Left ventricle myocardium superior (tissue), 1 donor: ENCODE measurements at places on chromosomes 2 and 18.

DNA sequence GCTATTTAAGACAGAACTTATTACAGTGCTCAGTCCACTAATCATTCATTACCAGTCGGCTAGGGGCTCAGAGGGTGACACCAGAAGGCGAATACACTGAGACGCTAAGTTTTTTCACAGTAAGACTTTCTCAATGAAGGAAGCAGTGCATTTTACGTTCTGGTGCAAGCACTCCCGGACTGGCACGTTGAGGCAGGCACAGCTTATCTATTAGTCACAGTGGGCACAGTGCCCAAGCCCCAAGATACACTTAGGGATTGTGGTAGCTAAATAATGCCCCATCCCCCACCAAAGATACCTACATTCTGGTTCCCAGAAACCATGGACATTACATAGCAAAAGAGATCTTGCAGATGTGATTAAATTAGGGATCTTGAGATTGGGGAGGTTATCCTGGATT, 32.6 kb upstream of the BCL11A start:
- no peak for DNase-seq

DNA sequence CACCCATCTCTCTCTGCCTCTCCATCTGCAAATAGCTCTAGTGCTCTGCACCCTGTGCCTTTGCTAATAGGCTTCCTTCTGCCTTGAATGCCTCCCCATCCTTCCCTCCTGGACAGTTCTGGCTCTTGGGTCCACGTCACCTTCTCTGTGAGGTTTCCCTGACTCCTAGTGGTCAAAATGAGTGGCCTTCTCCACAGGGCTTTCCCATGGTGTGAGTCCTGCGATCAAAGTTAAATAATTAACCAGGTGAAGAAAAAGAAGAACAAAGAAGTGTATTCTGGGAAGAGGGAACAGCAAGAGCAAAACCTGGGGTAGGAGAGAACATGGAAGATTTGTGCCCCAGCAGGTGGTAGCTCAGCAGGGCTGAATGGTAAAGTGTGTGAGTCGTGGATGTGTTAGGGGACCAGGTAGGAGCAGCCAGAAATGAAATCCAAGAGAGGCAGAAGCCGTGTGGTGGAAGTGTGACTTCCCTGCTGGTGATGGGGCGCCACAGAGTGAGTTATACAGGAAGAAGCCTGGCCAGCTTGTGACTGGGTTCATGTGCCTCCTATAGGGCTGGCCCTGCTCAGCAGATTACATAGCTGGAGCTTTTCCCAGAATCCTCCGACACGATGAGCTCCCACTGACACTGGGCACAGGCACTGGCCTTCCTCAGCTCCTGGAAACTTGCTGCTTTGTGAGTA, 93.8 kb upstream of the LDAH start:
- DNase-seq = no peak

GRCh38 chr2:9462313-9462712, 12.0 kb upstream of the IAH1 start:
- DNase-seq = no peak

DNA sequence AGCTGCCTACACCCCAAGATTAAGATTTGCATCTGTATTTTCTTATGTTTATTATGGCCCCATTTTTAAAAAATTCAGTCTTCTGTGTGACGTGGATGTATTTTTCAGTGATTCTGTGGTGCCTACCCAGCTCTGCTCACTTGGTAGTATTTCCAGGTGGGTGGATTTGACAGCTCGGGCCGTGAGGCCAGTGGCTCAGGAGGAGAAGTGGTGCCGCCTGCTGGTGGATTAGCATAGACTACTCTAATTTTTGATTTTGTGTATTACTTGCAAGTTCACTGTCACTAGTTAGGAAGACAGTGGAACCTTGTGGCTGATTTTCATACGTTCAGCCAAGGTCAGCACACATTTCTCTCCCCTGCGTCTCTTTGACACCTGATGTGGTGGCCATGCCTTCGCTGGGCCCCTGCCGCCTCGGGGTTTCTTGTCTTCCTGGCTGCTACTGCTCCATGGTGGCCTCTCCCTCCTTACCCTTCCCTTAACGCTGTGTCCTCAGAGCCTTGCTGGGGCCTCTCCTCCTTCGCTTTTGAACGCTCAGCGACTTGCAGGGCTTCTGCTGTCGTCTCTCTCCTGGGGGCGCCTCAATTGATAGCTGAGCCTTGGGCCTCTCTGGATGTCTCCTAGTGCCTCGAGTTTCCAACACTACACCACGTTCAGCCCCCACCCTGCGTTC, 89.4 kb downstream of the DGKD start:
- peak; percentile 80 for DNase-seq

DNA sequence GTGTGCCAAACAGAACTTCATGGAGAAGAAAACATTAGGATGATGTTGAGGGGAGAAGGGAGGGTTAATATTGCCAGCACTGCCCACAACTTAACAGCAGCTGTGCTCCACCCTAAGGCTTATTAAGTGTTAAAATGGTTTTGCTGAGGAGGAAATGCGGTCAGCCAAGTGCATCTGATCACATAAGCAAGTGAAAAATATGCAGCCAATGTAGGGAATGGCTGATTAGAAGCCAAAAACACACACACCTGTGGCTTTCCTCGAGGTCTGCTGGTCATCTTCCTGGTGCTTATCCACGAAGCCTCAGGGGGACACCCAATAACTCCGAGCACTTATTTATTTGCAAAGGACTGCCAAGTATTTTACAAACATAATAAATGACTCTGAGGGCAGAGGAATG, 66.3 kb upstream of the GPR45 start:
- no peak for DNase-seq
